ENCODE measurements at places on chromosomes 5 and 9.

GRCh38 chr9:68685213-68685612 is 19.8 kb upstream of the PIP5K1B start:
- no peak for DNase-seq

DNA sequence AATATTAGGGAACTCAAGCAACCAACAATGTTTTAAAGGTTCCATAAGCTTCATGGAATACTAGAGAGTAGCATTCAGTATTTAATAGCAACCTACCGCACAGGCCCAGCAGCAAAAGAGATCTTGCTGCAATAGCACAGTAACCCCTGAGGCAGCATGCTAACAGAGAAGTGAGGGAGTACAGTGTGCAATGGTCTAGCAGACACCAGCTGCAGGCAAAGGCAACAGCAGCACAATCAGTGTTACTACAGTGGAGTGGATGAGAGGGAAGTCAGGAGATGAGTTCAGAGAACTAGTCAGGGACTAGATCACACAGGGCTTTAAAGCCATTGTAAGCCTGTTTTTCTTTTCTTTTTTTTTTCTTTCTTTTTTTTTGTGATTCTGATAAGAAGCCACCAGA is 2.8 kb downstream of the TICAM2 start:
- DNase-seq, result no peak

GRCh38 chr5:9170026-9170425 is 375.8 kb downstream of the SEMA5A start:
- no peak for DNase-seq

DNA sequence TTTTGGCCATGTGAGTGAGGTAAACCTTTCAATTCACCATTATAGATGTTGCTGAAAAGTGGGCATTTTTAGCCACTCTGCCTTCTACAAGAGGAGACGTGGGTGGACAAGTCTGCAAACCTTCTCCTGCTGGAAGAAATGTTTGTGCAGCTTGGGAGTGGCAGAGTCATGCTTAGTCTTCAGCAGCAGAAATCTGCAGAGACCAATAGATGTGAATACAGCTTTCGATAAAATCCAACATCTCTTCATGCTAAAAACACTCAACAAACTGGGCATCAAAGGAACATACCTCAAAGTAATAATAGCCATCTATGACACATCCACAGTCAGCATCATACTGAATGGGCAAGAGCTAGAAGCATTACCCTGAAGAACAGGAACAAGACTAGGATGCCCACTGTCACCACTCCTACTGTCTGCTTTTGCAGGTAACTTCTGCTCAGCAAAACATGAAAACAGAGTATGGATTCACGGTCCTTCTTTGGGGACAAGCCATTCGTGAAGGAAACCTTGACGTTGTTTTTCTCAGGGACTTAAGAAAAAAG is 91.3 kb downstream of the RALGPS1 start:
- no peak for DNase-seq

DNA sequence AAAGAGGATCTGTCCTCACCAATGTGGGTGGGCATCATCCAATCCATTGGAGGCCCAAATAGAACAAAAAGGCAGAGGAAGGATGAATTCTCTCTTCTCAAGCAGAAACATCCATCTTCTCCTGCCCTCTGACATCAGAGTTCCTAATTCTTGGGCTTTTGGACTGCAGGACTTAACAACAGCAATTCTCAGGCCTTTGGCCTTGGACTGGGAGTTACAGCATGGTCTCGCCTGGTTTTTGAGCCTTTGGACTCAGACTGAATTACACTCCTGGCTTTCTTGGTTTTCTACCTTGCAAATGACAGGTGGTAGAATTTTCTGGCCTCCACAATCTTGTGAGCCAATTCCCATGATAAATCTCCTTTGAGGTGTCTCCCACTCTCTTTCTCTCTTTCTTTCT is 60.5 kb upstream of the CD180 start:
- no peak for DNase-seq

DNA sequence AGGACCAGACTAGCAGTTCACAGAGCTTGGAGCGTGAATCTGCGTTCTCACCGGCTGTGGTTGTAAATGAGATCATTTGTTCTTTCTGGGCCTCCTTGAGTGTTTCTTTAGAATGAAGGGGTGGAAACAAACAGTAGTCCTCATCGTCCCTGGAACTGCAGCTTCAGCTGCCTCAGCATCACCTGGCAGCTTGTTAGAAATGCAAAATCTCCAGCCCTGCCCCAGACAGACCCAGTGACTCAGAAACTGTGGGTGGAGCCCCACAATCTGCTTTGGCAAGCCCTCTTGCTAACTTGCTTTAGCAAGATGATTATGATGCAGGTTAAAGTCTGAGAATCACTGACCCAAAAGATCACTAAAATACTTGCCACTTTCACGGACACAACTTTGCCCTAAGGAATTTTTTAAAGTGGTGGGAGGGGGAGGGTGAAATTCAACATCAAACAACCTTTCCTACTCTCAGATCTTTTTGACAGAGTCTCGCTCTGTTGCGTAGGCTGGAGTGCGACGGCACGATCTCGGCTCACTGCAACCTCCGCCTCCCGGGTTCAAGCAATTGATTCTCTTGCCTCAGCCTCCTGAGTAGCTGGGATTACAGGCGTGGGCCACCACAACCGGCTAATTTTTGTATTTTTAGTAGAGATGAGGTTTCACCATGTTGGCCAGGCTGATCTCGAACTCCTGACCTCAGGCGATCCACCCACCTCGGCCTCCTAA is 86.0 kb downstream of the BRINP1 start:
- DNase-seq, result no peak

- peak; percentile 15 for DNase-seq
These were observed 5.8 kb upstream of the IFNA1 start for GRCh38 chr9:21434202-21435014.

DNA sequence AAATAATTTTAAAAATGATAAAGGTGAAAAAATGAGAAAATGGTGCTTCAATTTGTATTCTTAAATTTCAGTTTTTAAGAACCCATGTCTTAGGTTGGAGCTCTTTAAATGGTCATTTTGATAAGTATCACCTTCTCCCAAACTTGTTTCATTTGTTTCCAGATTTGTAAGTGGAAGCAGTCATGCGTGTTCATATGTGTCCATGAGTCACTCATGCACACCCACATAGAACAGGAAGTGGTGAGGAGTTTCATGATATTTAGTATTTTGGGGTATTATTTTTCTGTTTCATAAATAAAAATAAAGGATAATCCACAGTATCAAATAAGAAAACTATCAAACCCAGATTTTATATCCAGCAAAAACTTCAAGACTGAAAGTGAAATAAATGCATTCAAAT is 570.4 kb upstream of the ST8SIA4 start:
- DNase-seq, result no peak

- no peak for DNase-seq
These were observed 1.4 kb downstream of the SLC36A2 start for GRCh38 chr5:151345808-151346478.

DNA sequence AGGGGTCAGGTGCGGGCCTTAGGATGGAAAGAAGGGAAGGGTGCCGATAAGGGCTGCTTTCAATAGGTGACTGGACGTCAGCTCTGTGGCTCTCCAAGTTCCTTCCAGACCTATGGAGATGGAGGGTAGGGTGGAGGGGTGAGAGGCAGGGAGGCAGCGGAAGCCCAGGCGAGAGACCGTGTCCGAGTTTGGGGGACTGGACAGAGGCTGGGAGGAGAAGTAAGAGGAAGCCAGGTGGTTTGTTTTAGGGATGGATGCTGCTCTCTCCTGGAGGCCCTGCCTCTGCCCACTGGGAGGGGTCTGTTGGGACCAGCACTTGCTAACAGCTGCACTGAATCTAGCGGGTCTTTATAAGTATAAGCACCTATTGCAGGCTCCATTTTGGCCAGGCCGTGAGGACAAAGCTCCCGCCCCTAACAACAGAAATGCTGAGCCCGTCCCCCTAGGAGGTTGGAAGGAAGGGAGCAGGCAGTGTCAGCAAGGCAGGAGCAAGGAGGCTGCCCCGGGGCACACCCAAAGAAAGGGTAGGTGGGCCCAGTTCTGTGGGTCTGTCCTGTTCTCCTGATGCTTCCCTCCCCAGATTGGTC is 167.5 kb downstream of the DAB2IP start:
- DNase-seq, result no peak

GRCh38 chr9:35476596-35476995 is 13.3 kb upstream of the RUSC2 start:
- DNase-seq, result no peak

DNA sequence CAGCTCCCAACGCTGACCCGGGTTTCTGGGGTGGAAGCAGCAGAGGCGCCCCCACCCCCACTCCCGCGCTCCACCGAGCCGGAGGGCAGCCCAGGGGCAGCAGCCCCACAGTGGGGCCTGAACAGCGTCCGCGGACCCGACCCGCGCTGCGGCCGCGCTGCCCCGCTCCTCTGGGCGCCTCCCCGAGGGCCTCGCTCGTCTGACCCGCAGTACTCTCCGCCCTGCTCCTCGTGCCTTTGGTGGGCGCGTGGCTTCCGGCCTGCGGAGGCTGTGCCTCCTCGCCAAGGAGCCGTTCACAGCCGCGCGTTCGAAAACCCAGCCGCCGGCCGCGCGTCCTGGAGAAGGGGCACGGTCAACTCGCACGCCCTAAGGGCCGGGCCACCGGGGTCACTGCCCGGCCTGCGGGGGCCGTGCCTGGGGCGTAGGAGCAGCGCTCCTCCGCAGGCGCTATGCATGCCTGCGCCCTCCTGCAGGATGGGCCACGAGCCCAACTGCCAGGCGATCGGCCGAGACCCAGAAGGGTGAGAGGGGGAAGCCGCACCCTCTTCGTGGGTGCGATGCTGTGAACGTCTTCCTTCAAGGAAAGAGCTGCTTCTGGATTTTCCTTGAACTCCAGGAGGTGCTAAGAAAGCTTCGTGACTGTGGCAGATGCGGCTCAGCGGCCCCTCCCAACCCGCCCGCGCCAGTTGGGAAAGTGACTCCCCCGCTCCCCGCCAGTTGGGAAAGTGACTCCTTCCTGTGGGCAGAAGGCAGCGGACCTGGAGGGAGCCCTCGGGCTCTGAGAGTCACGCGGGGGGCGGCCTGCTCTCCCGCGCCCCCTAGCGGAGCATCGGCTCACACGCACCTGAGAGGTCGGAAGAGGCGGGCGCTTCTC is 82.7 kb downstream of the HSD17B3 start:
- DNase-seq, result no peak

DNA sequence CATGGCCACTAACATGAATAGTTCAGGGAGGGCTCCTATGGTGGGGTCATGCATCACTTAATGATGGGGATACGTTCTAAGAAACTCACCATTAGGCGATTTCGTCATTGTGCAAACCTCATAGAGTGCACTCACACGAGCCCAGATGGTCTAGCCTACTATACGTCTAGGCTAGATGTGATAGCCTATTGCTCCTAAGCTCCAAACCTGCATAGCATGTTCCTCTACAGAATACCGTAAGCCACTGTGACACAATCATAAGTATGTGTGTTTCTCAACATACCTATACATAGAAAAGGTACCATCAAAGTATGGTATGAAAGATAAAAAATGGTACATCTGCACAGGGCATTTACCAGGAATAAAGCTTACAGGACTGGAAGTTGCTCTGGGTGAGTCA is 6.3 kb downstream of the SLIT3 start:
- no peak for DNase-seq

GRCh38 chr9:86794391-86795046 is 152.8 kb downstream of the GAS1 start:
- no peak for DNase-seq

DNA sequence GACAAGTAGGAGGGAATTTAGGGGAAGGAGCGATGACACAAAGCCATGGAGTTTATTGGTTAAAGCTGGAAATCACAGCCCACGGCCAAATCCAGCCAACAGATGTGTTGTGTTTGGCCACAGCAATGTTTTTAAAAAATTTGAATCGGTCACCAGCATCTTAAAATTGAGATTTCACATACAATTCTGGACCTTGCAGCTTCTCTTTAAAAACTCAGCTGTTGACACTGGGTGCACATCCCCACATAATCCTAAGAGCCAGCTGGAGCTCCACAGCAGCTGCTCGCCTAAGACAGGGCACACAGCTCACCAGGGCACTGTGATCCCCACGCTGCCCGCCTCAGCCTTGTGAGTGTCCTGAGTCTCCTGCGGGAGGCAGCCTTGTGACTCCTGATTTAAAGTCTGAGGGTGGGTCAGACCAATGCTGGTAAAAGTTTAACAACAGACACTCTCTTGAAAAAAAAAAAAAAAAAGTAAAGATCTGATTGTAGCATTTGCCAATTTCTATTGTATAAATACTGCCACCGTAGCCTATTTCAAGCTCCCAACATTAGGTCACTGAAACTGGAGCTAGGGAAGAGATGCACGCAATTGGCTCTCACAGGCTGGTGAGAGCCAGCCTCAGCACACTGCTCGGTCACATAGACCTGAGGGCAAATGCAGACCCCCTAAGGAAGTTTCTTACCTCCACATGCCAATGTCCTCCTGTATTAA is 124.8 kb downstream of the HSD17B3 start:
- DNase-seq, result no peak

DNA sequence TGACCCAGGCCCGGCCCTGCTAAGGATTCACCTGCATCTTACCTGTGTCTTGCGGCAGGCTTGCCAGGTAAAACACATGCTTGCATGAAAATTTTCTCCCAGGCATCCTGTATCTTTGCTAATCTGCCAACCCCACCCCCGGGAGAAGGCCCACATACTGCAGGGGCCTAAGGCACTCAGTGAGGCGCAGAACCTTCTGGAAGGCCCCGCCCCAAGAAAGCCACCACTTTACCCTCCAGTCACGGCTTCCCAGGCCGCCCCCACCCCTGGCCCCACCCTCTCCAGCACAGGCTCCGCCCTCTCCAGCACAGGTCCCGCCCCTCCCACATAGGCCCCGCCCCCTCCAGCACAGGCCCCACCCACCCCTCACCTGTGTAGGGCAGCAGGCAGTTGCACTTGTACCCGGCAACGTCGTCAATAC is 29.8 kb upstream of the SEC16A start:
- no peak for DNase-seq

DNA sequence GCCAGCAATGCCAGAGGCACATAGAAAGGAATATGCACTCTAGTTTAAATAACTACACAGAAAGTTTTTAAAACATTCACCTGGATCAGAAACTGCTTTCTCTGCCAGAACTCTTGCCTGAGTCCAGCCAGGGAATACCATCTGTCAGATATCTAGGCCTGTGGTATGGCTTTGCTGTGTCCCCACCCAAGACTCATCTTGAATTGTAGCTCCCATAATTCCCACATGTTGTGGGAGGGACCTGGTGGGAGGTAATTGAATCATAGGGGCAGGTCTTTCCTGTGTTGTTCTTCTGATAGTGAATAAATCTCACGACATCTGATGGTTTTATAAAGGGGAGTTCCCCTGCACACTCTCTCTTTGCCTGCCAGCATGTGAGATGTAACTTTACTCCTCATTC is 41.5 kb upstream of the KCNV2 start:
- DNase-seq, result no peak

GRCh38 chr5:76402251-76402885 is 717 bp upstream of the IQGAP2 start:
- no peak for DNase-seq

- peak; percentile 29 for DNase-seq
These were observed 18.4 kb upstream of the ERCC6L2 start for GRCh38 chr9:95857124-95857523.

GRCh38 chr5:3301306-3301705 is 294.3 kb upstream of the IRX1 start:
- DNase-seq, result no peak

DNA sequence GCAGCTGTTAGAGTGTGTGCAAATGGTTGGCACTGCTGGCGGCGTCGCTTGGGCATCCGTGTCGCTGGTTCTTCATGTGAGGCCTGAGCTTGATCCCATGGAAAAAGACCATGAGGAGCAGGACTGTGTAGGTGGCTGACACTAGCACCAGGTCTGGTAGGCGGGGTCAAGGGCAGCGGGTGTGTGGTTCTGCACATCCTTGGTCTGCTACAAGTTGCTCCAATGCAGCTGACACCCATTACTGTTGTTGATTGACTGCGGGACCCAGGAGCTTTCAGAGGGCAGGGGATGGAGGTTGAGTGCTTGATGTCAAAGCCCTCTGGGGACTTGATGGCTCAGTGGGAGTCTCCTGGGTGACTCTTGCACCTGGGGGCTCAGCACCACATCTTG is 29.0 kb upstream of the PITX1 start:
- DNase-seq, result no peak

Data from NCI-H1105 (cell line).